ENCODE measurements at places on chromosomes 16 and 17.
A peak's percentile ranks its signal among the peaks of the same experiment; 100 is the strongest.

GRCh38 chr16:5971924-5972323, 874.3 kb upstream of the EEF2KMT start:
- no peak for DNase-seq

DNA sequence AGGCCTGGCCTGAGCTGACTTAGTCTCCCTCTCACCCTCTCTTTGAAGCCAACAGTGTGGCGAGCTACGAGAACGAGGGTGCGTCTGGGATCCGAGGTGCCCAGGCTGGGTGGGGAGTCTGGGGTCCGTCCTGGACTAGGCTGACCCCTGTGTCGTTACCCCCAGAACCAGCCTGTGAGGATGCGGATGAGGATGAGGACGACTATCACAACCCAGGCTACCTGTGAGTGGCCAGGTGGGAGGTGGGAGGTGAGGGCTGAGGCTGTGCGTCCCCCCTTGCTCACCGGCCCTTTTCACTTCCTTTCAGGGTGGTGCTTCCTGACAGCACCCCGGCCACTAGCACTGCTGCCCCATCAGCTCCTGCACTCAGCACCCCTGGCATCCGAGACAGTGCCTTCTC, 1.6 kb downstream of the LAT start:
- DNase-seq, result no peak

- DNase-seq, result no peak
Observed at GRCh38 chr17:42441371-42442195, 17.1 kb upstream of the ATP6V0A1 start.

DNA sequence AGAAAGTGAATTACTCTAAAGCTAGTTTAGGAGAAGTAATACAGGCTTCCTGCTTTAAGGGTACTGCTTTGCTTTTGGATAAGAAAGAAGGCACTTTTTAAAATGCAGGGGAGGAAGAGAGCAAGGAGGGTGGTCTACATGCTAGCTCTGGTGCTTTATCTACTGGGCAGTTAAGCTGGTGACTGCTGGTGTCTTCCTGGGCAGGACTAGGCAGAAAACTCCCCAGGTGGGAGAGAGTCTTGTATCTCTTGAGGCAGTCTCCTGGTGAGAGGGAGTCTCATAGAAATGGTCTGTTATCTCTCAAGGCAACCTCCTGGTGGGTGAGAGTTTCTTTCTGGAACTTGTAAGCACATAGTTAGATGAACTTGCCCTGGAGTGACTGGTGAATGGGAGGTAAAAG, 953.9 kb upstream of the GOT2 start:
- DNase-seq, result no peak

- no peak for DNase-seq
Observed at GRCh38 chr17:10733666-10734065, 3.8 kb upstream of the TMEM220 start.

GRCh38 chr16:86289907-86290306, 220.4 kb upstream of the FOXF1 start:
- no peak for DNase-seq

DNA sequence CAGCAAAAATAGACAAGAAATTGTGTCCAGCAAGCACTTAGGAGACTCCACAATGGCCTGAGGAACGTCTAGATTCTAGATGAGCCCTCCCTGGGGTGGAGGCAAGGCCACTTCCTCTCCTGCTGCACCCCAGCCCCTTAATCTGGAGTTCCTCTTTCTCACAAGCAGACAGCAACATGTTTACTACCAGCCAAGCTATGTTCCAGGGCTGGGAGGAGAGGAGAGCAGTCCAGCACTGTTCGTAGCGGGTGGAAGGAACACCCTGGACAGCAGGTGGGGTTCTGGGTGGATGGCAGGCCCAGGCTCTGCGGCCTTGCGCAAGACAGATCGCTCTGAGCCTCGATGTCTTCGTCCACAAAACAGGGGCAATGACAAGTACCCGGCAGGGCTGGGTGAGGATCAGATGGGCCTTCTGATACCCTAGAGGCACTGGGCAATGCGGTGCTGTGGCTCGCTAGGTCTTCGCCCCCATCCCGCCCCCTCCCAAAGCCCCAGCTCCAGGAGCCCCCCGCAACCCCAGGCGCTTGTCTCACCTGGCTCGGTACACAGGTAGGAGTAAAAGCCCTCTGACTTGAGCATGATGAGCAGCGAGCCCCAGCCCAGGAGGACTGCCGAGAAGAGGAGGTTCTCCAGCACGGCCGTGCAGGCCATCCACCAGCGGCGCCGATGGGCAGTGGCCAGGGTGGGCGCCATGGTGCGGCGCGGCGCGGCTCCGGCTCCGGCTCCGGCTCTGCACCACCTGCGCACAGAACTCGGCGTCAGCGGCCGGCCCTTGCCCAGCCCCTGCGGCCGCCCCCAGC, 1.3 kb downstream of the SLC43A2 start:
- no peak for DNase-seq

GRCh38 chr16:77273-77806, 685 bp upstream of the MPG start:
- DNase-seq, result peak; percentile 65
